PC-9 (cell line): ENCODE measurements at places on chromosomes 4 and X. TPM values are rescaled to one million over a fixed set of nuclear protein-coding genes. Genes with fewer than 3 reads are reported as not detected.
A peak's percentile ranks its signal among the peaks of the same experiment; 100 is the strongest.

- H3K27ac ChIP-seq, result no peak overlapping the region
- no peak overlapping the region for H3K4me3 ChIP-seq
- no peaks in the 10 kb centered on the region for H3K27me3 ChIP-seq
- DNase-seq, result no peak
- no peaks in the 10 kb centered on the region for H3K36me3 ChIP-seq
- H3K4me1 ChIP-seq, result no peaks in the 10 kb centered on the region
These were observed 53.9 kb downstream of the NBDY start for GRCh38 chrX:56782791-56783449.

DNA sequence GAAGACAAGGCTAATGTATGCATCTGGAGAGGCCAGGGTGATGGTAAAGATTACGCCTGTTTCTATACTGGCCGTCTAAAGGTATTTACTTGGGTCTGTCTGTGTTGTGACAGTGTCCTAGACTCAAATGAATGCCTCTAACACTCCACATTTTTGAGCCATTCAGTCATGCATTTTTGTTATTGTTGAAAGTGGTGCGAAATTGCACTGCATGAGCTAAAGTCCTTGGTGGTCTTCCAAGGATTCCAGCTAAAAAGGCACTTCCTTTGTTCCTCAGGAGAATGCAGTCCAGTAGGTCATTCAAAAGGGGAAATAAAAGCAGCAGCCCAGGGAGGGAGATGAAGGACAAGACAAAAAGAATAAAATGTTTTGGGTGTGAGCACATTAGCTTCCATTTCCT, 3.0 kb downstream of the GPC4 start:
- H3K27me3 ChIP-seq, result peaks cover 23% of the 10 kb centered on the region
- no peak for DNase-seq
- no peak overlapping the region for H3K4me3 ChIP-seq
- H3K27ac ChIP-seq, result no peak overlapping the region
- peaks cover 5% of the 10 kb centered on the region; the same call in 1 of the 2 replicates for H3K4me1 ChIP-seq

- H3K4me1 ChIP-seq, result peaks cover 20% of the 10 kb centered on the region
- H3K4me3 ChIP-seq, result no peak overlapping the region
- peak; percentile 73 for DNase-seq
These were observed 26.0 kb downstream of the SMAD1 start for GRCh38 chr4:145507636-145508035.

GRCh38 chr4:180437601-180438000, 1805.6 kb upstream of the TENM3 start:
- H3K4me1 ChIP-seq, result no peaks in the 10 kb centered on the region
- H3K27ac ChIP-seq, result no peak overlapping the region
- H3K27me3 ChIP-seq, result no peaks in the 10 kb centered on the region
- H3K4me3 ChIP-seq, result no peak overlapping the region

GRCh38 chrX:152992115-152992514, 1.8 kb downstream of the PNMA5 start:
- H3K27me3 ChIP-seq, result peaks cover 35% of the 10 kb centered on the region
- DNase-seq, result no peak
- no peak overlapping the region for H3K27ac ChIP-seq
- no peaks in the 10 kb centered on the region for H3K4me1 ChIP-seq

- H3K27me3 ChIP-seq, result no peaks in the 10 kb centered on the region
- H3K36me3 ChIP-seq, result no peaks in the 10 kb centered on the region
- no peak overlapping the region for H3K27ac ChIP-seq
- H3K4me1 ChIP-seq, result no peaks in the 10 kb centered on the region
- no peak for DNase-seq
These were observed 168.7 kb downstream of the PRDM5 start for GRCh38 chr4:120753854-120754253.

GRCh38 chrX:108221301-108221864, 129.8 kb downstream of the ATG4A start:
- no peak for DNase-seq
- no peaks in the 10 kb centered on the region for H3K27me3 ChIP-seq
- no peak overlapping the region for H3K4me3 ChIP-seq
- H3K4me1 ChIP-seq, result no peaks in the 10 kb centered on the region
- no peak overlapping the region for H3K27ac ChIP-seq
- H3K36me3 ChIP-seq, result no peaks in the 10 kb centered on the region

GRCh38 chrX:96314985-96315384, 369.7 kb upstream of the DIAPH2 start:
- peak; percentile 37 for DNase-seq
- H3K4me3 ChIP-seq, result no peak overlapping the region
- no peaks in the 10 kb centered on the region for H3K4me1 ChIP-seq
- H3K27me3 ChIP-seq, result no peaks in the 10 kb centered on the region
- no peak overlapping the region for H3K27ac ChIP-seq

DNA sequence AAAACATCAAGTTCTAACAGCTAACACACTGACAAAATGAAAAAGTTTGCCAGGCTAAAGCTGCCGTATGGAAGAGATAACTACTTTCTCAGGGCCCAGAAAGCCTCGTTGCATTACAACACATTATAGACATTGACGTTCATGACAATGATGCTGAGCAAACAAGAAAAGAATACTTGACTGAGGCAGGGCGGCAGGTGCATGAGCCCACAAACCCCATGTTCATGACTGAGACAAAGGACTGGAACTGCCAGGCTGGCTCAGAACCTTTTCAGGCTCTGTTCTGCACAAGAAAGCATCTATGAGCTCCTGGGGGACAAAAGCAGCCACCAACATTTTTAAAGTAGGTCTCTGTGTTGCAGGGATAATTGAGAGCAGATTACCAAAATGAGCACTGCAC, 13.6 kb downstream of the TLR6 start:
- no peak for DNase-seq
- H3K27ac ChIP-seq, result no peak overlapping the region
- H3K36me3 ChIP-seq, result no peaks in the 10 kb centered on the region
- H3K4me3 ChIP-seq, result no peak overlapping the region
- peaks cover 4% of the 10 kb centered on the region for H3K4me1 ChIP-seq
- H3K27me3 ChIP-seq, result no peaks in the 10 kb centered on the region

DNA sequence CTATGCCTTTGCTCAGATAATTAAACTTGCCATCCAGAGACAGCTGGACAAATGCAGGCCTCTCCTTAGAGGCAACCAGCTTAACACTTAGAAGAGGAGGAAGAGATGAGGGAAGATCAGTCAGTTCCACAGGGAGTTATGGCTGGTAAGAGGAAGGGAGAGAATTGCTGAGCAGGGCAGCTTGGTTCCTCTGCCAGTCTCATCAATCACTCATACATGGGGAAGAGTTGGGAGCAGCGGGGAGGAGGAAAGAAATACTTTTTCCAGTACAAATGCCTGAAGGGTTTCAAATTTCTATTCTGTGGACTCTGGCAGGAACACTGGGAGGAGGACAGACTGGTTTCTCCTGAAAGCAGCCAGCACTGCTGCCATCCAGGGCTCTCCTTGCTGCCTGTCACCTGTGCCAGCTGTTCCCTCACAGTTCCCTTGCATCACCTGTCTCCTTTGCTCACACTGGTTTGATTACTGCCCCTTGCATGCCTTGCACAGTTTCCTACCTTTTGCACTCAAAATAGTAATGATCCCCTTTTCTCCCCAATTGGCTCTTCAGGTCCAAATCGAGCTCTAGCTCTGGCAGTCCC, 59.5 kb downstream of the PGRMC2 start:
- H3K4me3 ChIP-seq, result no peak overlapping the region
- peak overlapping the region; percentile 51 for H3K27ac ChIP-seq
- no peaks in the 10 kb centered on the region for H3K27me3 ChIP-seq
- peak; percentile 73 for DNase-seq
- peaks cover 17% of the 10 kb centered on the region for H3K4me1 ChIP-seq
- H3K36me3 ChIP-seq, result no peaks in the 10 kb centered on the region

DNA sequence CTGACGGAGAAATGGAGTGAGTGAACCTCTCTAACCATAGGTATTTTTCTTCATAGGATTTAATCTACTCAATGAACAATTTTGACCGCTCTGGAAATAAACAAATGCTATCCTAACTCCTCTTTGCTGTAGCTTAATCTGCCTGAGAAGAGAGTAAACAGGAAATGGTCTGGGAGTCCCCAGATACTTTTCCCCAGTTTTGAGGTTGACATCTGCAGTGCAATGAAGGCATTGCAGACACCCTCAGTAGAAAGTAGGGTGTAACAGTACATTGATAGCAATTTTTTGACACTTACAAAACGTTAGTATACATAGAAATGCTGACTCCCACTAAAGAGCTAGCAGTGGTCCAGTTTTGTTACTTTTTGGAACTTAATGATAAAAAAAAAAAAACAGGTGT, 495.9 kb upstream of the FAM241A start:
- H3K4me1 ChIP-seq, result no peaks in the 10 kb centered on the region
- DNase-seq, result no peak
- H3K27me3 ChIP-seq, result no peaks in the 10 kb centered on the region
- no peaks in the 10 kb centered on the region for H3K36me3 ChIP-seq
- no peak overlapping the region for H3K4me3 ChIP-seq

DNA sequence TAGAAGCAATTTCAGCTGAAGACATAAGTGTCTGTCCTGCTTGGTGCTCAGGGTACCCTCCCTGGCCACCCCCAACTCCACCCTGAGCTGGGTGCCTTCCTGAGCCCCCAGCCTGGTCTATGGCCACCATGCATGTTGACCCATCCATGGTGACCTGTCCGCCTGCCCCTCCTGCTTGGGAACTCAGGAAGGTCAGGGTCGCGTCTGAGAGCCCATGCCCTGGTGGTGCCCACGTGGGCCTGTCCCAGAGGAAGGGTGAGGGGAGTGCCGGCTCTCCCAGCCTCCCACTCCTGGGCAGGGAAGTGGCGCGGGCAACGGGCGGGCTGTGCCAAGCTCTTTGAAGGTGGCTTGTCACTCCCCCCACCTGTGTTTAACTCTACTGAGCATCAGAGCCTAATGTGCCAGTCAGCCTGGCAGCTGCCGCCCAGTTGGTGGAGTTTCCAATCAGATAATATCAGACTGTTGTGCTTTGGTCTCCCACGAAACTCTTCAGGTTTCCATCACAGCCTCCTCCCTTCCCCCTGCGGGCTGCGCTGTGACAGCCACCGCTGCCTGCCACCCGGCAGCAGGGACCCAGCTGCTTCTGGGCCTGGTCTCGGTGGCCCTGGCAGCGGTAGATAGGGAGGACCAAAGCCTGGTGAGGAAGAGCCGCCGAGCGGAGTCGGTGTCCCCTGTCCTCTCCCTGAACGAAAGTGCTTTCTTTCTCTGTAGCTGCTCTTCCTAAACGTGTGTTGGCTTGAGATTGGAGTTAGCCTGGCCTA, 4.8 kb downstream of the SH3BP2 start:
- H3K27me3 ChIP-seq, result no peaks in the 10 kb centered on the region
- H3K4me3 ChIP-seq, result no peak overlapping the region
- no peaks in the 10 kb centered on the region for H3K36me3 ChIP-seq
- H3K4me1 ChIP-seq, result peaks cover 81% of the 10 kb centered on the region
- peak overlapping the region; percentile 82 for H3K27ac ChIP-seq
- DNase-seq, result no peak

DNA sequence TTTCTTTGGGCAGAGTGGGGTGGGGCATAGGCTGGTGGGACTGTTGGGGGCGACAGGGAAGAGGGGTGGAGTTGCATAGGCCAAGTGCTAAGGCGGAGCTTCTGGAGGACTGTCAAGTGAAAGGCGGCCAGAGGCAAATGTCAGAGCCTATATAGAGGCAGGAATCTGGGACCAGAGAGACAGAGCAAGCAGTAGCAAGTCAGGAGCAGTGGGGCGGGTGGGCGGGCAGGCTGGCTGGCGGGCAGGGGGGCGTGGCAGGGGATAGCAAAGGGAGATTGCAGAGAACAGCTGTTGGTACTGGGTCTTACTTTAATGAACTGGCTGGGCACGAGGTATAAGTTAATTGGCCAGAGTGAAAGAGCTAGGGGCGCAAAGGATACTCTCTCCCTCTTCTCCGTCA, 89.8 kb downstream of the RTL9 start:
- no peak overlapping the region for H3K27ac ChIP-seq
- no peaks in the 10 kb centered on the region for H3K4me1 ChIP-seq
- H3K4me3 ChIP-seq, result no peak overlapping the region
- peaks cover 31% of the 10 kb centered on the region for H3K27me3 ChIP-seq
- no peaks in the 10 kb centered on the region for H3K36me3 ChIP-seq
- no peak for DNase-seq

DNA sequence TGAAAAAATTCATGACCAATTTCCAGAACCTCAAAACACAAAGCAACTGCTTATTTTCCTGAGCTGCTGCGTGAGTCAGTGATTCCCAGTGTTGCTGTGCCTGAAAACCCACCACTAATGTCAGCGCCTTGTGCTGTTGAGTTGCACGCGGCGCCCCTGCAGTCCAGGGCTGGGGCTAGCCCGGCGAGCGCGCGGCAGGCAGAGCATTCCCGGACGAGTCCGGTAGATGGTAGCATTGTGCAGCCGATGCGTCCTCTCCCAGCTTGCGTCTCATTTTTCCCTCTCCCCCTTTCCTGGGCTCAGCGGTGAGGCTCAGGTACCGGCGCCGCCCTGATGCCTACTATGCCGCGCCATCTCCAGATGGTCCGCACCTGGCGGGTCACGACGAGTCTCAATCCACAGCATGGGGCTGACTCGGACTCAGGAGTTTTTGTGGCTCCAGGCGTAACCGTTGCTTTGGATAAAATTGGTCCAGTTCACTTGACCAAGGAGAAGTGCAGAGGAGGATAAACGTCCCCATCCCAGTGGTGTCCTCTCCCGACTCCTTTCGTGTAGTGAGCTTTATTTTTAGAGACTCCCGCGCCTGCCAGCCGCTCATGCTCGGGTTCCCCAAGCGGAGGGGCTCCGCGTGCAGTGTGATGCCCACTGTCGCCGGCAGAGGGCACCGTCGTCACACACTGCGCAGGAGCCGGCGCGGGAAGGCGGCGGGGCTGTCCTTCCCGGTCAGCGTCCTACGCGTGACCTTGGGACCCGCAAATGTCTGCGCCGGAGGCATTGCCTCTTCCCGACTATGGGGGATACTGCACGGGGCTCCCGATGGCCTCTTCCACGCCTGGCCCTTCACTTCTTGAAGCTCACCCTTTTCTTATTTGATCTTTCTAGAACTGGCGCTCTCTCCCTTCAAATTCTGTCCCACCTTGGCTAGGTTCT, 53.6 kb upstream of the IGFBP7 start:
- H3K27me3 ChIP-seq, result no peaks in the 10 kb centered on the region
- no peaks in the 10 kb centered on the region; the same call in 1 of the 2 replicates for H3K4me1 ChIP-seq
- DNase-seq, result peak; percentile 69
- H3K36me3 ChIP-seq, result no peaks in the 10 kb centered on the region

- H3K36me3 ChIP-seq, result no peaks in the 10 kb centered on the region
- no peaks in the 10 kb centered on the region for H3K4me1 ChIP-seq
- no peak overlapping the region for H3K4me3 ChIP-seq
- no peaks in the 10 kb centered on the region for H3K27me3 ChIP-seq
These were observed 68.7 kb upstream of the GUCY1A1 start for GRCh38 chr4:155597933-155598451.

Gene ADH7
- total RNA-seq, result not detected in 2 replicates

Gene VCX3A
- total RNA-seq, result 0.85 and 2.3 TPM in 2 replicates

Gene ZCCHC12
- not detected in 2 replicates for total RNA-seq

Gene DIPK2B
- not detected in 2 replicates for total RNA-seq
